GM12892 (cell line): ENCODE measurements at places on chromosomes 2 and 18.

DNA sequence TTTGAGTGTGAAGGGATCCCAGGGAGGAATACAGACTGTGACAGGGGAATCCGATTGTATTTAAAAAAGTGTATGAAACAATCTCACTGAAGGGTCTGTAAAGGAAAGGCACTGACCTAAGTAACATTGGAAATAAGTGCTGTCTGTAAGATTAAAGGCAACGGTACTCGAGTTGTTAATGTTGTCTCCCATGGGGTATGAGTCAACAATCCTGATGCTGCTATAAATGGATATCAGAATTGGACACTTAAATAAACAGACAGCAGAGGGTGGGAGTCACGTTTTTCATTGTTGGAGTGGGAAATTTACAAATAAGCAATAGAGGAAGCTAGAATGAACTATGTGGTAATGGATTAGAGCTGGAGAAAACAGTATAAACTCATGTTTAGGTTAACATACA is 452.4 kb upstream of the RGPD4 start:
- no peak for DNase-seq

DNA sequence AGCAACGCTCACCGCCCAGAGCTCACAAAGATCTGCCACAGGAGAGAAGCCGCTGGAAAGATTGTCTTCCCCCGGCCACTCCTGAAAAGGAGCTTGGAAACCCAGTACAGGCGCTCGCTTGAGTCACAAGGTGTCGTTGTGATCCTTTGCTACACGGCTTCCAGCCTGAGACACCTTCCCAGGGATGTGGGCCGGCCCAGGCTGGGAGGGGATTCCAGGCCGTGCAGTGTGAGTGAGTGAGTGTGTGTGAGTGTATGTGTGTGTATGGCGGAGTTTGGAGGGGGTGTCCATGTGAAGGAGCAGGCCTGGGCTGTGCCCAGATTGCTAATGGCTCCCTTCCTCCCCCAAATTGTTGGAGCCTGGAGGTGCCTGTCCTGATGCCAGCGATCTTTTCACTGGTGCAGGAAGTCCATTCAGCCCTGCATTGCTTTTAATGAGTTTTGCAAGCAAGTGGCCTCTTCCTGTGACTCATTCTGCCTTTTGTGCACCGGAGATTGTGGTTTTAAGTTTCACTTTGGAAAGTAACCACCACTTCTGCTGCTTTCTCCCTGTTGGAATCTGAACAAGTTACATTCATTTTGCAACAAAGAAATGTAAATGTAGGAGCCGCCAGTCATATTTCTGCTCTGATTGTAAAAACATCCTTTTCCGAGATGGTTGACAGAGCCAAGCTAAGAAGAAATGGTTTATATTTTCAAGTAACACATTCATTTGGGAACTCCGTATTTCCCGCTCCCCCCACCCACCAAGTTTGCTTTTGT is 83.7 kb downstream of the LPIN1 start:
- peak; percentile 45 for DNase-seq

DNA sequence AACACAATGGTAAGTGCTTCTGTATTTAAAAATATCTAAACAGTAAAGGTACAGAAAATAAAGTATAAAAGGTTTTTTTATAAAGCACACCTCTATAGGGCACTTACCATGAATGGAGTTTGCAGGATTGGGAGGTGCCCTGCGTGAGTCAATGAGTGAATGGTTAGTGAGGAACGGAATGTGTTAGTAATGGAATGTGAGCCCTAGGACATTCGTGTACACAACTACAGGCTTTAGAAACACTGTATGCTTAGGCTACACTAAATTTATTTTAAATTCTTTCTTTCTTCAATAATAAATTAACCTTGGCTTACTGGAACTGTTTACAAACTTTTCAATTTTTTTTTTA is 337.9 kb upstream of the SLC39A10 start:
- no peak for DNase-seq

DNA sequence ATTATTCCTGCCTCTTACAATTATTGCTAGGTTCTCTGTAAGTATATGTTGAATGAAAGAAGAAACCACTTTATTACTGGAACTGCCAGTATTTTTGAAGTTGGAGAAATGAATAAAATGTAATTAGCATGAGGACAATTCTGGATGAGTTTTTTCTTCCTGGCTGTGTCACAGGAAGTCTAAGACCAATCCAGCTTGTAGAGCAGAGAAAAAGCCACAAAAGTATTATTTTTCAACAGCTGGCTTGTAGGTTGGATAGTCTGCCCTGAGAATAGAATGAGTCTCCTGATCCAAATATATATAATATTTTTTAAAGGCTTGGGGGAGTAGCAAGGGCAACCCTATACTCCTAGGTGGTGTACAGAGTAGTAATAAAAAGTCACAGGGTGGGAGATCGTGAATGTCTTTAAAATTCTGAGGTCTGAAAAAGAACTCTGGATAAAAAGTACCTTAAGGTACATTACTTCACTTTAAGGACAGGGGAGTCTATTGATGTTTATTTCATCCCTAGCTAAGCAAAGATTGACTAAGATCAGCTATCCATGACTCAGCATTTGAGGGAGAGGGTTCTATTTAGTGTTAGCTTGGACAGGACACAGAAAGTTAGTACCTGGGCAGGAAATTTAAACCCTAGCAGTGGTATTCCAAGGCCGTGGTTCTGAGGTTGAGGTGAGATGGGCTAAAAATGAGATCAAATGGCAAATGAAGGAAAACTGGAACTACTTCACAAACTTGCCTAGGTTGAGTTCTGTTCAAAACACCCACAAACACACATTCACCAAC is 31.7 kb downstream of the SLC40A1 start:
- no peak for DNase-seq

- no peak for DNase-seq
These were observed 354.6 kb upstream of the SETBP1 start for GRCh38 chr18:44325903-44326635.
